ENCODE measurements at places on chromosomes 16 and 17.
A peak's percentile ranks its signal among the peaks of the same experiment; 100 is the strongest.

- no peak overlapping the region for H3K27ac ChIP-seq
- no peaks in the 10 kb centered on the region for H3K36me3 ChIP-seq
- H3K27me3 ChIP-seq: peaks cover 72% of the 10 kb centered on the region
- H3K4me1 ChIP-seq: peaks cover 8% of the 10 kb centered on the region
- no peak overlapping the region for H3K4me3 ChIP-seq
- DNase-seq: peak; percentile 32
Measured at GRCh38 chr17:36183001-36183971, 6.8 kb upstream of the TBC1D3B start.

GRCh38 chr17:76588182-76588581 lies 2.5 kb upstream of the ST6GALNAC2 start:
- peaks cover 4% of the 10 kb centered on the region for H3K4me1 ChIP-seq
- H3K36me3 ChIP-seq: no peaks in the 10 kb centered on the region
- H3K27me3 ChIP-seq: peaks cover 64% of the 10 kb centered on the region
- H3K27ac ChIP-seq: no peak overlapping the region

DNA sequence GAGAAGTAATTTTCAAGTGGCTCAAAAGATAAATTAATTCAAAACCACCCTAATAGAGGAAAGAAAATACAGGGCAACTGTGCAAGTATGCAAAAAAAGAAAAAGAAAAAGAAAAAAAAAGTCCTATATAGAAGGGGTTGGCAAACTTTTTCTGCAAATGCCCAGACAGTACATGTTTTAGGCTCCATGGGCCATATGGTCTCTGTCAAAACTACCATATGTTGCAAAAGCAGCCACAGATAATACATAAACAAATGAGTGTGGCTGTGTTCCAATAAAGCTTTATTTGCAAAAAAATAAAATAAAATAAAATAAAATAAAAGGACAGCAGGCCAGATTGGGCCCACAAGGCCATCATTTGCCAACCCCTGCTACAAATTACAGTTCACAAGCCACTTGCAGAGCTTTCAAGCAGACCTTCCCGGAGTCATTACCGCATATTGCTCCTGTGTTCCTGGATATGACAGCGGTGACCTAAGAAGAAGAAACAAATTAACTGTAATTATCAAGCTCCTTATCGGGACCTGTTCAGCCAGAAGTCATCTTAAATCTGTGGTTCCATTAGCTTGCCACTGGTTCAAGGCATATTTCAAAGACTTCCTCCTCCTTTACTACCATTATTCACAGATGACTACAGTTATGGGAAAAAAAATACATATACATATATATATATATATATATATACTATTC lies 15.9 kb downstream of the ZC3H7A start:
- H3K27me3 ChIP-seq: no peaks in the 10 kb centered on the region
- DNase-seq: no peak
- H3K36me3 ChIP-seq: peaks cover 21% of the 10 kb centered on the region
- H3K4me3 ChIP-seq: no peak overlapping the region

DNA sequence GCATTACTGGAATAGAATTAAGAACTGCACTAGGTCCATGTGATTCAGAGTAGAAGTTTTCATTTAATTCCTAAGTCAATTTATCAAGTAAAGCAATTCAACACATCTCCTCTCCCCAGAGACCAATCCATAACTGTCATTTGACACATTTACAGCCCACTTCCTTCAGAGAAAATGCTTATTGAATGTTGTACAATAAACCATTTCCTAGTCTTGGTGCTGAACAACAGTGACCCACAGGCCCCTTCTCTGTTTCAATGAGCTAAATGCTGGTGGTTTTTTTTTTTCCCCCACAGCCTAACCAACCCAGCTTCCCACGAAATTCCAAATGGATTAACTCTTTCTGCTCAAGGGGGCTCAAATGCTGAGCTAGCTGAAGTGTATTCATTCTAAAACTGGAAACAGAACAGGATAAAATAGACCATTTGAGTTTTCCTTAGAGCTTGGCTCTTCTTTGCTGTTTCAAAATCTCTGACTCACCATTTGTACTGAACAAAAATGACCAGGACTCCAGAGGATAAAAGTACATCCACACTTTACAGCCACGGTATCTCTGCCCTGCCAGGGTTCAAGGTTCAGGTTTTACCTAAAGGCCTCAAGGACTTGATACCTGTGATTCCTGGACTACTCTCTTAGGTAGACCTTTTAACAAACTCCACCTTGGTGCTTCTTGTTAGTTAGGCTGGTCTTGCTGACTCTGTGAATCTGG lies 62.3 kb downstream of the TMEM100 start:
- no peaks in the 10 kb centered on the region for H3K4me1 ChIP-seq
- H3K27me3 ChIP-seq: peaks cover 27% of the 10 kb centered on the region
- DNase-seq: no peak
- H3K36me3 ChIP-seq: no peaks in the 10 kb centered on the region
- no peak overlapping the region for H3K27ac ChIP-seq
